Right atrium auricular region (tissue), 2 donors: ENCODE measurements at places on chromosomes 5 and 9. TPM values are rescaled to one million over a fixed set of nuclear protein-coding genes. Genes with fewer than 3 reads are reported as not detected.

DNA sequence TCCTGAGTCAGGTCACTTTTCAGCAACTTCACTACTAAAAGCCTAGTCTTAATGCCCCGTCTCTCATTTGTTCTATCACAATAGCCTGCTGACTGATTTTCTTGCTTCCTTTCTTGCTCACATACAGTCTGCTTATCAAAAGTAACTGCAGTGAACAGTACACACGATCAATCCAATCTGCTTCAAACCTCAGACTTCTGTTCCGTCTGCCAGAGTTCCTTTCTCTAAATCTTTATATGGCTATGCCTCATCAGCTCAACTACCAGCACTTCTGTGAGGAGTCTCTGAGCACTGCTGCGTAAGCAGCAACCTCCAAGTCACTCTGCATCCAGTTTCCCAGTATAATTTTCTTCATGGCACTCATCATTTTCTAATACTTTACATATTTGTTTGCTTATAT is 34.8 kb upstream of the PUM3 start:
- H3K4me3 ChIP-seq, result no peak overlapping the region
- H3K4me1 ChIP-seq, result no peaks in the 10 kb centered on the region

Gene TNIP1
- 68.9 TPM for total RNA-seq

DNA sequence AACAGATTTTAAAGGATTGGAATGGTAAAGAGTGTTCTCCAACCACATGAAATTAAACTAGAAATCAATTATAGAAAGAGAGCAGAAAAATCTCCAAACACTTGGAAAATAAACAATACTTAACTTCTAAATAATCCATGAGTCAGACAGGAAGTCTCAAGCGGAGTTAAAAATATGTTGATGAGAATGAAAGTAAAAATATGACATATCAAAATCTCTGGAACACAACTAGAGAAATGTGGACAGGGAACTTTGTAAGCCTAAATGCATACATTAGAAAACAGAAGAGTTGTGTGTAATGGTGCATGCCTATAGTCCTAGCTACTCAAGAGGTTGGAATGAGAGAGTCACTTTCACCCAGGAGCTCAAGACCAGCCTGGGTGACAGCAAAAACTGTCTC is 47.9 kb upstream of the ZNF618 start:
- no peak overlapping the region for H3K27ac ChIP-seq
- DNase-seq, result no peak
- no peaks in the 10 kb centered on the region for H3K36me3 ChIP-seq
- no peaks in the 10 kb centered on the region for H3K4me1 ChIP-seq
- no peaks in the 10 kb centered on the region for H3K27me3 ChIP-seq

Gene SIMC1
- 9.1 TPM for total RNA-seq

DNA sequence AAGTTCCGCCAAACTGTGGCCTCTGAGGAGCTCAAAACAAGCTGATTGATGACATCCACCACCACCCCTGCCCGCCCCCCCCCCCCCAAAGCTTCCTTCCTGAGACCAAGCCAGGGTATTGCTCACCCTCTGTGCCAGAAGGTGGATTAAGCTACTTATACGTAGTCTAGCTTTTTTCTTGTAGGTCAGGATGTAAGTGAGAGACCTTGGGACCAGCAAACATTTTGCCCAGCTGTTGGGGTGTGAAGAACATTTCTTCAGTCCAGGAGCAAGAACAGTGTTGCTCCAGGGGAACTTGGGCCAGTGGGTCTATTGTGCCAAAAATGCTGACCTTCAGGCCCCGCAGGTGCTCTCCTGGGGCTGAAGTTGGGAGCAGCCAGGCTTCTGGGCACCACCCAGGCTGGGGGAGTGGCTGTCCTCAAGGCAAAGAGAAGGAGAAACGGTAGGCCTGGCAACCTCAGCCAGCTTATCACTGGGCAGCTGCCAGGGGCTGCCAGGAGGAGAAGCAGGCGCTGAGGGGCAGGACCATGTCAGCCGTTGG is 18.0 kb downstream of the NEURL1B start:
- peaks cover 8% of the 10 kb centered on the region for H3K36me3 ChIP-seq
- DNase-seq, result no peak
- no peak overlapping the region for H3K4me3 ChIP-seq
